T-helper 2 cell treated with Interferon-gamma antibody and Interleukin-4, amounts not matched to agents 5 μg/mL and 100 μg/mL, for 36 hours (primary cell): ENCODE measurements at places on chromosomes 5 and 9.

DNA sequence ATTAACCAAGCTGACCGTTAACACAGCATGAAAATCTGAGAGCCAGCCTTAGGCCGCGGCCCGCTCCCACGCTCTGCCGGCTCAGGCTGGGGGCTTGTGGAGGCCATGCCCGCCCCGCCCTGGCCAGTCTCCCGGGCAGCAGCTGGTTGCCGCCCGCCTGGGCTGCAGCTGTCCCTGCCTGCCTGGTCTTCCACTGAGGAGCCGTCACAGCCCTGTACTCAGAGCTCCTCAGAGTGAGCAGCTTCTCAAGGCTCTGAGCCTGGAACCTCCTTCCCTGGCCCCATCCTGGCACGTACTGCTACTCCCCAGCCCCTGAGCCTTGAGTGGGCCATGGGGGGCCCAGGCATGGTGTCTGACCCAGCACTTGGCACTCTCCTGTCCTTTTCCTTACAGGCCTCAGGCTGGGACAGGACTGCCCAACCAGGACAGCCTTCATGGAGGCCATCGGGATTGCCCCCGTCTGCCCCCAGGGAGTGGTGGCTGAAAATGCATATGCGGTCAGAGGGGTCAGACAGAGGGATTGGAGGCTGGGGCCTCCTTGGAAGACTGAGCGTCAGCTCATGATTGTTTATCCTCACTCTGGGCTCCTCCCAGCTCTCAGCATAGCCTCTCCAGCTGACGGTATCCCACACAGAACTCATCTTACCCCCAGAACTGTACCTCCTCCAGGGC lies 11.9 kb downstream of the FGFR4 start:
- DNase-seq, result no peak

GRCh38 chr5:128271859-128272464 lies 188.4 kb downstream of the SLC12A2 start:
- DNase-seq, result no peak

DNA sequence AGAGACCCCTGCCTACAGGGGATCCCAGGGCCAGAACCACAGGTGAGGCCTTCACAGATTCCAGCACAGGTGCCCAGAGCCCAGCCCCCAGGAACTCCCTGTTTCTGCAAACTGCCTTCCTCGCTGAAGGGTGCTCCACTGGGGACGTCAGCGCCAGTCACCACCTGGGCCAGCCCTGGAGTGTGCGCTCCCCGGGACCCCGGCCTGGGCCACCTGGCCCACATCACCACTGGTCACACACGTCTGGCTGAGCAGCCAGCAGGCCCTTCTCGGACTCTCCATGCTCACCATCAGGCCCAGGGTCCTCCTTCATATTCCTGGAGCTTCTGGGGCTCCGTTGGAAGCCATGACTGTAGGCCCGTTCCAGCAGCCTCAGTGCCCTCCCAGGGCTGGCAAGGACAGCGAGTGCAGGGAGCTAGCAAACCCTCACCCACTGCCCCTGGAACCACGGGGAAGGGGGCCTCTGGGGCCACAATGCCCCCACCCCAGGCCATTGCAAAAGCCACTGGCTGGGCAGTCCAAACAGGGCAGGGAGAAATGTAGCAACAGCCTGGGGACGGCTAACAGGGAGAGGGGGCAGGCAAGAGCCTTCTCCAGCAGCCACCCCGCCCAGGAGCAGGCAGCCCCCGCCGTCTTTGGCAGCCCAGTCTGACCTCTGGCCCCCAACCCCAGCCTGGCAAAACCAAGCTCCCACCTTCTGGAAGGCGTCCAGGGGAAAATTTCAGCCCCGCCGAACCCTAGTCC lies 1.3 kb downstream of the AGPAT2 start:
- DNase-seq, result no peak

DNA sequence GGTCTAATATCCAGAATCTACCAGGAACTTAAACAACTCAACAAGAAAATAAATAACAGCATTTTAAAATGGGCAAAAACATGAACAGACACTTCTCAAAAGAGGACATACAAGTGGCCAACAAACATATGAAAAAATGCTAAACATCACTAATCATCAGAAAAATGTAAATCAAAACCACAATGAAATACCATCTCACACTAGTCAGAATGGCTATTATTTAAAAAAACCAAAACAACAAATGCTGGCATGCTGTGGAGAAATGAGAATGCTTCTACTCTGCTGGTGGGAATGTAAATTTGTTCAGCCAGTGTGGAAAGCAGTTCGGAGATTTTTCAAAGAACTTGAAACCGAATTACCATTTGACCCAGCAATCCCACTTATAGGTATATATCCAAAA lies 63.1 kb downstream of the ADAMTS6 start:
- DNase-seq, result no peak

GRCh38 chr5:32777733-32778132 lies 66.6 kb downstream of the NPR3 start:
- no peak for DNase-seq

DNA sequence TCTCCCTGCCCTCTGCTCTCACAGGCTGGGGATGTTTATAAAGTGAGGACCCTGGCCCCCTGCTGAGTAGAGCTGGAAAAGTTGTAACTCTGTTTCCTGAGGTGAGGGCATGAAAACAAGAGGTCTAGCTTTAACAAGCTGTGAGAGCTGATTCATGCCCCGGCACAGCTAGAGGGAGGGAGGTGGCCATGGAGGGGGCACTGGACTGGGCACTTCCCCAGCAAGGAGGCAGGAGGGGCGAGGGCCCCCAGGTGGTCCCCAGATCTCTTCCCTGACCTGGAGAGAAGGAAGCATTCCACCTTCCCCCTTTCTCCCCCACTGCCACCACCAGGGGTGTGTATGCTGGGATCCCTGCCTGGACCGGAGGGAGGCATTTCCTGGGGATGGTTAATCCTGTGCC lies at the start of gene MSMP:
Gene MSMP (minus strand): TSS at position 13 of the 400 bp plus-strand sequence. CDS start 147 bp downstream, outside the sequence.
- no peak for DNase-seq

- DNase-seq, result no peak
Observed at GRCh38 chr5:43376496-43377140, 35.6 kb downstream of the CCL28 start.

DNA sequence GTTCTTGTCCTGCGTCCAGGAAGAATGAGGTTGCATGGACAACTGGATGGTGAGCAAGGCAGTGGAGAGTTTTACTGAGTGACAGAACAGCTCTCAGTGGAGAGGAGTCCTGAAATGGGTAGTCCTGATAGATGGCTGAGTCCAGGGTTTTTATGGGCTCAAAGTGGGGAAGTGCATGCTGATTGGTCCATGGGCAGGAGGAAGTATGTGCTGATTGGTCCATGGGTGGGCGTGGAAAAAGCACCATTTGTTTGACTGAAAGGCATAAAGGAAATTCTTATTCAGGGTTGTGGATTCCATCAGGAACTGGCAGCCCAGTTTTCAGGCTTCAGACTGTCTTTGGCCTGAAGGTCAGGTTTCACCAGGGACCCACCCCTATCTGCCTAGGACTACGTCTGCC lies 10.6 kb downstream of the FSD1L start:
- DNase-seq, result no peak

DNA sequence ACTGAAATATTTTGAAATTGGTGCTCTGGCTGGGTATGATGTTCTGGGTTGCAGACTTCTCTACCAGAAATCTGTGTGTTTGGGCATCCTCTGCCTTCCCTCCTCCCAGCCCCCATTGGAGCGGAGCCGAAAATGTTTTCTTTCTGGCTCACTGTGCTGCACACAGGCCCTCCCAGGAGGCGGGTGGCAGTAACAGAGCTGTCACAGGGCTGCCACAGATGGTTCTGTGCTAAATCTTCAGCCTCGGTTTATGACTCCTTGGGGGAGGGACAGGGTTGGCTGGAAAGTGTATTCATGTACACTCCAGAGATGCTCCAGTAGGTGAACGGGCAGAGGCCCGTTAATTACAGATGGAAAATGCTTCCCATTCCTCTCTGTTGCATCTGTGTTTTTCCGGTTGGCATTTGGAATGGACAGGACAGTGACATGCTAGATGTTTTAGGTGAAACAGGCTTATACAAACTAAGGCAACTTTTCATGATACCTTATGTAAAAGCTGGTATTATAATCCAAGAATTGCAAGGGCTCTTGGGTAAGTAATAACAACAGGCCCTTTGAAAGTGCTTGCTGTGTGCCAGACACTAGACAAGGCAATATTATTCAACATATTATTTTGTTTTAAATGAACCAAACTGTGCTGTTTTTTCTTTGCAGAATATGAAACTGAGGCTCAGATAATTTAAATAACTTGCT lies 180.2 kb downstream of the ADCY2 start:
- DNase-seq, result no peak

DNA sequence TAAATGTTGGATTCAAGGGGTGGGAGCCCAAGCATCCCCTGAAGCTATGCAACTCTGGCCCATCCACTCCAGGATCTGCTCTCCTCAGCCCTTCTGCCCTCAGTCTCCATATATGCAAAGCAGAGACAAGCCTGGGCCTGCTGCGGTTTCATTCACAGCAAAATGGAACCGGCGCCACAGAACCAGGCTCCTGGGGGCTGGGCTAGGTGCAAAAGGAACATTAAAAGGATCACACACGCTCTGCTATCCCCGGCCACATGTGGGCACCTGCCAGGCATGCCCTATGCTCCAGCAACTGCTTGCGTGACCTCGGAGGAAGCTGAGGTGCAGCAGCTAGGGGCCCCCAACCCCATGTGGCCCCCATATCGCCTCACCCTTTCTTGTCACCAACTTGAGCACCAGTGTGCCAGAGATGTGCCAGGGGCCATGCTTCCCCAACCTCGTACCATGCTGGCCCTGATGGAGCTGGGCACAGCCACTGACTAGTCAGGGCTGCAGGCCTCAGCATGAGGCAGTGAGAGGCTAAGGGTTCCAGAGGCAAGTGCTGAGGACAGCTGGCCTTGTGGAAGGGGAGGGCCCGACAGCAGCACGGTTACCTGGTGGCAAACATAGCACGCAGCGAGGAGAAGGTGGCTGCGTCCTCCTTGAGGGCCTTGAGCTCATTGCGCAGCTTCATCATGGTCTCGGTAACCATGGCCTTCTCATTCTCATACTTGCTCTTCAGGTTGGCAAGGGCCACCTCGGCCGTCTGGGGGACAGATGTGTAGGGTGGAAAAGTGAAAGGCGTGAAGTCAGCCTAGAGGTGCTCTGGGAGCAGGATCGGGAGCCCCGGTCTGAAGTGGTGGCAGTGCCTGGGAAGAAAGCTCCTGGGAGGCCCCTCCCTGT lies 47.2 kb downstream of the BICD2 start:
- no peak for DNase-seq

DNA sequence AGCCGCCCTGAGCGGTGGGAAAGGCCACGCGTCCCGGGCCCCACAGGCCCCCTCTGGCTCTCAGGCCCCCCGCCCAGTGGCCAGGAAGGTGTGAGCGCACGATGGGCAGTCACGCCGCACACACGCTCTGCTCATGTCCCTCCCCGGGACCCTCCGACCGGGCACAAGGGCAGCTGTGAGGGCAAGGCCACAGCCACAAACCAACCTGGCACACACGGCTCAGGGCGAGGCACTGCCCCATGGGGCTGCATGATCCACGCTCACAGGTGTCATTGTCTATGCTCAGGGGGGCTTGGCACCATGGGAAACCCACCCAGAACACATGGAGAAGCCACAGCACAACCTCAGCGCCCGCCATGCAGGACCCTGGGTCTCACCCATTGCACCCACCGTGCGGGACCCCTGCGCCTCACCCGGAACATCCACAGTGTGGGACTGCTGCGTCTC lies 51.3 kb downstream of the SLC12A7 start:
- DNase-seq, result no peak
